ENCODE measurements at places on chromosomes 16 and 17. TPM values are rescaled to one million over a fixed set of nuclear protein-coding genes. Genes with fewer than 3 reads are reported as not detected.
A peak's percentile ranks its signal among the peaks of the same experiment; 100 is the strongest.

- no peak overlapping the region for H3K4me3 ChIP-seq
- DNase-seq: no peak
- H3K27me3 ChIP-seq: no peaks in the 10 kb centered on the region
- H3K4me1 ChIP-seq: peaks cover 40% of the 10 kb centered on the region
- H3K27ac ChIP-seq: peak overlapping the region; percentile 35
Measured at GRCh38 chr17:75344666-75345065, 55.4 kb upstream of the SLC25A19 start.

GRCh38 chr17:75830164-75831031 lies 13.8 kb downstream of the UNC13D start:
- H3K36me3 ChIP-seq: peaks cover 53% of the 10 kb centered on the region
- no peaks in the 10 kb centered on the region for H3K27me3 ChIP-seq
- DNase-seq: no peak
- H3K27ac ChIP-seq: no peak overlapping the region
- no peak overlapping the region for H3K4me3 ChIP-seq

DNA sequence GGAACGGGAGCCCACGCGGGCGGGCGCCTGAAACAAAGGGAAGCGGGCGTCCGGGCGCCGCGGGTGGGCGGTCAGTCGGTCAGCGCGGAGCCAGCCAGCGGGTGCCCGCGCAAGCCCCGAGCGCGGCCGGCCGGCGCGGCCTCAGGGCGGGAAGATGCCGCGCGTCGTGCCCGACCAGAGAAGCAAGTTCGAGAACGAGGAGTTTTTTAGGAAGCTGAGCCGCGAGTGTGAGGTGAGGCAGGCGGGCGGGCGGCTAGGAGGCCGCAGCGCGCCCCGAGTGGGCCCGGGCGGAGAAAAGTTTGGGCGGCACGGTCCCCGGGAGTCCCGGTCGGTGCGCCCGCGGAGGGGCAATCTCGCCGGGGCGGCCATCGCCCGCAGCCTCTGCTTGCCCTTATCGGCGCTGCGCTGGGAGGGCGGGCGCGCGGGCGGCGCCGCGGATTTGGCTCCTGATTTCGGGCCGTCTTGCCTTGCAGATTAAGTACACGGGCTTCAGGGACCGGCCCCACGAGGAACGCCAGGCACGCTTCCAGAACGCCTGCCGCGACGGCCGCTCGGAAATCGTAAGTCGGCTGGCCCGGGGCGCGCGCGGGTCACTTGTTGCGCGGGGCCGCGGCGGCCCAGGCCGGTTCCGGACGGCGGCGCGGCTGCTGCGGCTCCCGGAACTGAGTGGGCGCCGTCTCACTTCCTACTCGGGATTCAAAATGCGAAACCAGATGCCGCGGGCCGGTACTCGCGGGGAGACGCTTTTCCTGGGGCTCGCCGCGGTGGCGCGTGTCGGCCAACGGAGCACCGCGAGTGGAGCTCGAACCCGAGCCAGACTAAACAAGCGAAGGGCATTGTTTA lies 526 bp downstream of the CBFB start:
- H3K27me3 ChIP-seq: no peaks in the 10 kb centered on the region
- peaks cover 25% of the 10 kb centered on the region for H3K4me1 ChIP-seq
- H3K4me3 ChIP-seq: peak overlapping the region; percentile 77
- peak overlapping the region; percentile 95 for H3K27ac ChIP-seq

GRCh38 chr17:12567077-12568053 lies 98.3 kb upstream of the MYOCD start:
- no peaks in the 10 kb centered on the region for H3K36me3 ChIP-seq
- no peaks in the 10 kb centered on the region for H3K27me3 ChIP-seq
- DNase-seq: no peak

Gene CA7
- not detected for total RNA-seq

Gene NPTX1
- total RNA-seq: 0.39 TPM

Gene IRX6
- total RNA-seq: 10.3 TPM

Gene CDH5
- total RNA-seq: 66.9 TPM

Gene NPW
- not detected for total RNA-seq

Gene TNFRSF17
- not detected for total RNA-seq

GRCh38 chr16:12679660-12680272 lies 123.9 kb downstream of the CPPED1 start:
- H3K27me3 ChIP-seq: no peaks in the 10 kb centered on the region
- H3K4me3 ChIP-seq: no peak overlapping the region
- H3K4me1 ChIP-seq: no peaks in the 10 kb centered on the region
- DNase-seq: no peak
- no peaks in the 10 kb centered on the region for H3K36me3 ChIP-seq

DNA sequence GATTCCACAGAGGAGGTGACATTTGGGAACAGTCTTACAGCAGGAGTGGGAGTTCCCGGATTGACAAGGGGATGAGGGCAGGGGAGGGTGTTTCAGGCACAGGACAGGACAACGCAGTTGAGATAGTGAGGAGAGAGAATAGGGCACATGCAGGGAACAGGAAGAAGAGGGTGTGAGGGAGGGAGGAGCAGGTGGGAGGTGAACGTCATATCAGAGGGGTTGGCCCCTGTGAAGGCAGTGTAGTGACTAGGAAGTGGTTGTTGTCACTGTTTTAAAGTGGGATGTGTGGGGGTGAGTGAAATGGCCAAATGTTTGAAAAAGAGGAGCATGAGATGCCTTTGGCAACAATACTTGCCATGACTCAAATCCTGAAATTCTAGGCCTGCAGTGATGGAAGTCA lies 12.2 kb downstream of the PRKCB start:
- no peaks in the 10 kb centered on the region for H3K27me3 ChIP-seq
- H3K4me1 ChIP-seq: no peaks in the 10 kb centered on the region
- H3K27ac ChIP-seq: no peak overlapping the region

GRCh38 chr17:72691586-72691985 lies 400.9 kb downstream of the SLC39A11 start:
- no peak for DNase-seq
- no peaks in the 10 kb centered on the region for H3K27me3 ChIP-seq
- H3K27ac ChIP-seq: no peak overlapping the region
- no peaks in the 10 kb centered on the region for H3K36me3 ChIP-seq
- H3K4me1 ChIP-seq: no peaks in the 10 kb centered on the region

DNA sequence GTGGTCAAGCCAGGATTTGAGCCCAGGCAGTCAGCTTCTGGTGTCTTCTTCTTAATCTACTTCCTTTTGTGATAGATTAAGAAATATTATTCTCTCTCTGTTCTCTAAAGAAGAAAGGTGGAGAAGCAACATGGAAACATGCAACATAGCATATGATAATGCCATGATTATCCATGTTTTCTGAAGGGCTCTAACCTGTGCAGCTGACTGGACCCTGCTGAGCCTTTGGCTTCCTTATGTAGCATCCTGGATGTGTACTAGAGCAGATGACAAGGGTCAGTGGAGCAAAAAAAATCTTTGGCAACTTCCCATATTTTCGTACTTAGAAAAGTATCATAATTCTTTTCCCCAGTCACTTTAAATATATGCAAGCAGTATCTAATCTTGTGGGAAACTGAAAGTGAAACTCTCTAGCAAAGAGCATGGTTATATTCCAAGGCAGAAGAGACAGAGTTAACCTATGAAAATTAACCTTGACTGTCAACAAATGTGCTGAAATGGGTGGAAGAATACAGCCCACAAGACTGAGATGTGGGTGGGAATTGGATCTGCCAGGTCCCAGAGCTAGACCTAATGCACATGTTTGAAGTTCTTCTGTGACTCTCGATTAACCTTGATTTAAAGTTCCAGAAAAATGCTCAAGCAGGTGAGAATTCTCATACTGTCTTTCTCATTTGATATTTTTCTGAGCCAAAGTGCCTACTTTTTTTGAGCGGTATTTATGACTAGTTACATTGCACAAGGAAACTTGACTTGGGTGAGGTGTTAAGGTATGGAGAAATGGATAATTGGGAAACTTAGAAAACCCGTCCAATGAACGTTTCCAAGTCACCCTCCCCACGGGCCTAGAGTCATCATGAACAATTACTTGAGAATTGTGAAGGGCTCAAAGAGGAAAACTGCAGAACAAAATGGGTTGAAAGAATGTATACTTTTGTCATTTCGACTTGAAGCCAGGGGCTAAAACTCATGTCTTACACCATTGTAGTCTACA lies 248.6 kb downstream of the FTO start:
- no peak overlapping the region for H3K27ac ChIP-seq
- no peaks in the 10 kb centered on the region for H3K36me3 ChIP-seq
- no peak for DNase-seq
- H3K27me3 ChIP-seq: no peaks in the 10 kb centered on the region
- no peak overlapping the region for H3K4me3 ChIP-seq

- DNase-seq: no peak
- no peak overlapping the region for H3K27ac ChIP-seq
- no peaks in the 10 kb centered on the region for H3K4me1 ChIP-seq
- no peak overlapping the region for H3K4me3 ChIP-seq
Measured at GRCh38 chr17:11578998-11579397, 19.3 kb upstream of the DNAH9 start.

All from upper lobe of left lung (tissue), 6 donors.